ENCODE measurements at places on chromosomes 3 and 15. TPM values are rescaled to one million over a fixed set of nuclear protein-coding genes. Genes with fewer than 3 reads are reported as not detected.

FGF7 gene
- not detected for total RNA-seq

TTC23 gene
- 13.5 TPM for total RNA-seq

DNA sequence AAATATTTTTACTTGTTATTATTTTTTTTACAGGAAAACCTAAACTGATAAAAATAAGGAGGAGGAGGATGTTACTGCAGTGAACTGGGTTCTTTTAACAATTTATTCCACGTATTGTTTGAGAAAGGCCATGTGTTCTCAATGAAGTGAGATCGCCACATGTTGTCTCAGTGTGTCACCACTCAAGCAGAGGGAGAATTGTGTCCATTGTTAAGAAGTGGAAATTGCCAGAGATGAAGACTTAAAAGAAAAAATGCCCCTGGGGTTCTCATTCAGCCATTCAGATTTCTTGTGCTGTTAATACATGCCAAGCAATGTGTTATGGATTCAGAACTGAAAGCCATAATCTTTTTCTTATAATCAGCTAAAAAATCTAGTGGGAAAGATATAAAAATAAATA lies 297.1 kb downstream of the NSUN3 start:
- no peak for DNase-seq

DNA sequence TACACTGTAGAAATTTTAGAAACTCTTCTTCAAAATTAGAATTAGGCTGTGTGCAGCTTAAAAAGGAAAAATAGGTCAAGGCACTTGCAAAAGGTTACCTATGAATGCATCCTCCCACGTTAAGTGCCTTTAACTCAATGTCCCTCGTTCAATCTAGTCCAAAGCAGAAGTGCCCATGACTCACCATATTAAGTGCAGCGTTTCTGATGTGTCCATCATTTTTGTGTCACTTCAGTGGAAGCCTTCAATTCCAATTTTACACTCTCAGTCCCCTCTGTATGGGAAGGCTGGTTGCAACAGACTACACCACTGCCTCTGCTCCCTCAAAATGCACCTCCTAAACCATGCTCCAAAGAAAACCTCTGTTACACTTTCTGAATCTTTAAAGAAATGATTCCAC lies 53.4 kb downstream of the FOXB1 start:
- no peak for DNase-seq

- no peak for DNase-seq
Measured at GRCh38 chr15:58483376-58483775, 51.6 kb downstream of the LIPC start.

GRCh38 chr3:134287512-134287911 lies 36.9 kb upstream of the RYK start:
- no peak for DNase-seq

DNA sequence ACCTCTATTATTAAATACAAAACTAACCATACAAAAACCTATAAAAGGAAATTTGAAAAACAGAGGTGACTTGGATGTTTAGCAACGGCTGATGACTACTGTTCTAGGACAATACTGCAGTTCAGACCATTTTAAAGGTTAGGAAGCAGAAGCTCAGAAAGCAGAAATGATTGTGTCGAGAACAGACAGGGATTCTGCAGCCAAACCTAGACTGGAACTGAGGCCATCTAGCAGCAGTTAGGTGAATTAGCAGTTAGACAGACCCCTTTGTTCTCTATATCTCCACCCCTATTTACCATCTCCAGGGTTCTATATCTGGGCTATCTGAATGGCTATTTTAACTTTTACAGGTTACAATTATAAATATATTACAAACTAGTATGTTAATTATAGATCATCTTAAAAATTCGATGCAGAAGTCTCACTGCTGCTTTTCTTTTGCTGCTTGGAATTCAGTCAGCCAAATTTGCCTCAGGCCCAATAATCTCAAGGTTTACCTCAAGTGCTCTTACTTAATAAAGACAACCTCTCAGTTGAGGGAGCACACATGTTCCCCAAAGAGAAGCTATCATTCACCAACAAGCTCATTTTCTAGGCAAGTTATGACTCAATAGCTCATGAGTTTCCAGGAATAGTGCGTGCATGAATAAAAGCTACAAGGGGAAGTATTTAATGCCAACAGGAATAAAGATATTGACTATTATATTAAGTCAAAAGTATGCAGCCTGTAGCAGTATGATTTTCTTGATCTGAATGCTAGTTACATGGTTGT lies 9.3 kb upstream of the IL1RAP start:
- DNase-seq: no peak

- DNase-seq: no peak
Measured at GRCh38 chr3:183824761-183825455, 469 bp downstream of the MAP6D1 start.

DNA sequence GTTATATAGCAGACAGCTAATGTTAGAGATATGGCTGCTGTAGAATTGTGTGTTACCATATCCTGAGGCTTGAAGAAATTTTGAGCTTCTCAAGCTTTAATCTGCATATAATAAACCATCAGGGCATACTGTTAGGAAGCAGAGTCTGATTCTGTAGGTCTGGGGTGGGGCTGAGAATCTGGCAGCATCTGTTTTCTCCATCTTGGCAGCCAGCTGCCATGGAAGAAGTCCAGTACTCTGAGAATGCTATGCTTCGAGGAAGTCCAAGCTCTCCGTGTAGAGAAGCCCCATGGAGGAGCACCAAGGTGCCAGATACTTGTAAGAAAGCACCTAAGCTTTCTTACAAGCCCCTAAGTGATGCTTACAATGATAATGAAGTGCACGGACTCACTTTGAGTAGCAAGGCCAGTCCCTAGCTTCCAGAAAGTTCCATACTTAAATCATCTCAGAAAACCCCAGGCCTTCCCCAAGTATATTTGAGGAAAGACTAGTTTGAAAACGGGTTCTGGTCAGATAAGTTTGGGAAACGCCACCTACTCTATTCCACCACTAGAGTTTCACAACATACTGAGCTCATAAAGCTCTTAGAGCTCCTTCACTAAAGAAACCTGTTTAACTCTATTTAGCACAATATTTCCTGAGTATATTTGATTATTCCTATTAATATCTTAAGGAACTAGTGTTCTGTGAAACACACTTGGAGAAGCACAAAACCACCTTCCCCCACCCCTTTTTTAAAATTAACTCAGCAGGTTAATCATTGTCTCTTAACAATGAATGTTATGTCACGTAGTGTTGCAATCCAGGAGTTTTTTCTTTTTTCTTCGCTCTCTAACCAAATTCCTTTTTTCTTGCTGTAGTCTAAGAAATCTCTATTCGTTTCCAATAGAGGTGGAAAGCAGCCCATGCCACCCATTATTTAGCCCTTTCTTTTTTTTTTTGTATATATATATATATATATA lies 59.9 kb upstream of the RASGRP1 start:
- DNase-seq: no peak

DNA sequence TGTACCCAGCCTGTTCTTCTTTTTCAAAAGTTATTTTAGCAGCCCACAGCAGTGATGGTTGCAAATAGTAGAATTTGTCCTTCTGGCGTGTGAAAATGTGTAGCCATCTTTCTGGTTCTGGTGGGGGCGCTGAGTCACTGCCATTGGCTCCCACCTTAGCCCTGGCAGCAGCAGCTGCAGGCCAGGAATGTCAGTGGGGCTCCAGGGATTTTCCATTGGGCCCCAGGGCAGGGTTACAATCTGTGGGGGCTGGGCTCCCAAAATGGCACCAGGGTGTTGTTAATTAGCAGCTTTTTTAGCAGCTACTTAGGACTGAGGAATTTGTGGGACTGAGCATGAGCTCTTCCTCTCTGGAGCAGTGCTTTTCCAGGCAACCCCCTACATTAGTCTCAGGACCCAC lies 38.9 kb downstream of the TOPAZ1 start:
- DNase-seq: no peak

Data from A172 (cell line).